ENCODE measurements at places on chromosomes 12 and 14.

- no peak for DNase-seq
Observed at GRCh38 chr12:22173177-22173576, 127.2 kb downstream of the CMAS start.

DNA sequence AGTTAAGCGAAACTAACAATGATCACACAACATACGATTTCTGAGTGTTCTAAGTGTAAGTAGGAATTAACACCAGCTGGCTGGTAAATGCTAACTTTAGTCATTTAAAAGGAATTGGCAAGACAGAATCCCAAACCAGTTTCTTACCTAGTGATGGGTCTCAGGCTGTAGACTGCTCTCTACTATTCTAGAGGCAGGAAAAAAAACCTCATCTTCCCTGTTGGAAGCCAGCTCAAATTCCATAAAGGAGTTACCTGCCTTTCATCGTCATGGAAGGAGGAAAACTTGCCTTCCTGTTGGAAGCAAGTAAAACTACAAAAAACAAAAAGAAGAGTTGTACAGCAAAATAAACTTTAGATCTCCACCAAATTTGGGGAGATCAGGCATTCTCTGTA lies 23.7 kb upstream of the SLC7A8 start:
- DNase-seq: no peak

GRCh38 chr12:53098354-53098981 lies 1.0 kb downstream of the IGFBP6 start:
- no peak for DNase-seq

- DNase-seq: no peak
Observed at GRCh38 chr12:26374934-26375680, 179.7 kb downstream of the SSPN start.

GRCh38 chr14:70254476-70254961 lies 65.8 kb upstream of the SLC8A3 start:
- DNase-seq: no peak

Measured in stimulated activated CD8-positive, alpha-beta memory T cell treated with anti-CD3 and anti-CD28 coated beads, Interleukin-12 subunit alpha, Interleukin-12 subunit beta, amount 100 ng/mL, for 4 hours (primary cell).